ENCODE measurements at places on chromosomes 1 and 21.

DNA sequence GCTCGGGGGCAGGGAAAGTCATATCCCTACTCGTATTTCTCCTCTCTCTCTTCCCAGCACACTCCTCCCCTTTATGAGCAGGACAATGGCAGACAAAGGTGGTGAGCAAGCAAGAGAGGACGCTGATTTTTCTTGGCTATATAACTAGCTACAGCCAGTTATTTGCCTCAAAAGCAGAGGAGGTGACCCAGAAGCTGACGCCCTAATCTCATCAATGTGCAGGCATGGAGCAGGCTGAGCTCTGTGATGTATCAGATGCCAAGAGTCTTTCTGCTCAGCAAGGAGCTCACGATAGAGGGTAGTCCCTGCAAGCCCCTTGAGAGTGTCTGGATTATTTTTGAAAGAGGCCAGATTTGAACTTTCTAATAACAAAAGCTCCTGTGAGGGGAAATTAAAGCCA is 75.5 kb downstream of the ASTN1 start:
- no peak for DNase-seq

DNA sequence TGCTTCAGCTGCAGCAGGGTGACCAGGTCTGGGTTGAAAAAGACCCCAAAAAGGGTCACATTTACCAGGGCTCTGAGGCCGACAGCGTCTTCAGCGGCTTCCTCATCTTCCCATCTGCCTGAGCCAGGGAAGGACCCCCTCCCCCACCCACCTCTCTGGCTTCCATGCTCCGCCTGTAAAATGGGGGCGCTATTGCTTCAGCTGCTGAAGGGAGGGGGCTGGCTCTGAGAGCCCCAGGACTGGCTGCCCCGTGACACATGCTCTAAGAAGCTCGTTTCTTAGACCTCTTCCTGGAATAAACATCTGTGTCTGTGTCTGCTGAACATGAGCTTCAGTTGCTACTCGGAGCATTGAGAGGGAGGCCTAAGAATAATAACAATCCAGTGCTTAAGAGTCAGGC is 2.9 kb downstream of the C1QA start:
- no peak for DNase-seq

DNA sequence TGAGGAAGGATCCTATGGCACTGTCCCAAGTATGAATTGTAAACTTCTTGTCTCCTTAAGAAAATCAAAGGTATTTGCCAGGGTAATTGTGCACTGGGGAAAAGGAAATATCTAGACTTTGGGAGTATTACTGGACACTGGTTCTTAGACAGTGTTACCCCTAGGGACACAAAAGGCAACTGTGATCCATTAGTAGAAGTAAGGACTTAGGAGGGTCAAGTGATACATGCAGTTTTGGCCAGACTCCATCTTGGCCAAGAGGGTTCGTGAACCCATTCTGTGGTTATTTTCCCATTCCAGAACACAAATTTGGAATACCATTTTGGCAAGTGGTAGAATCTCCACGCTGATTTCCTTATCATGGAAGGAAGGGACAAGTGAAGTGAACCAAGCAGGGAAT is 98.1 kb downstream of the TM2D1 start:
- no peak for DNase-seq

- no peak for DNase-seq
These were observed 9.6 kb downstream of the PTGER3 start for GRCh38 chr1:71037829-71038620.

- DNase-seq = no peak
These were observed 119.4 kb upstream of the F3 start for GRCh38 chr1:94660994-94661393.

- no peak for DNase-seq
These were observed 22.1 kb upstream of the JUN start for GRCh38 chr1:58805716-58806571.

DNA sequence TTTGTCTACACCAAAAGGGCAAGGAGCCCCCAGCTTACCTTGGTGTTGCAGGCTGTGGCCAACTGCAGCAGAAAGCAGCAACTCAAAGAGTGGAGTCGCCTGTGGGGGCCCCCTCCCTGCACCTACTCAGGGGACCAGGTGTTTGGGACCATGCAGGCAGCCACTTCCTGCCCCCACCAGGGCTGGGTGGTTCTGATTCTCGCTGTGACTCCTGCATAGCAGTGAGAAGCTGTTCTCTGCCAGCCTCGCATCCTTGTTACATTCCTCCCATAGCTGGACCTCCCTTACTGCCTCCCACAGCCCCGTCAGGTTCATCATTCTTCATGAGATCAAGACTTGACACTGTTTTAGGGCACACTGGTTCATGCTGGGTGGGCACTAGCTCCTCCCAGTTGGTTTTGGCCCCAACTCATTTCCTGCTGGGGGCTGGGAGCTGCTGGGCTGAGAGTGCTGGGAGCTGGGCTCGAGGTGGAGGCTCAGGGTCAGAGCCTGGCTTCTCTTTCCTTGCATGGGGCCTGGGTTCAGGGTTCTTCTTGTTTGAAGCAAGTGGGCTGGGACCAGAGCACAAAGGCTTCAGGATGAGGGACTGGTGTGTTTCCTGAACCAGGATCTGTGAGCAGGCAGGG is 146.9 kb upstream of the C1orf174 start:
- no peak for DNase-seq

DNA sequence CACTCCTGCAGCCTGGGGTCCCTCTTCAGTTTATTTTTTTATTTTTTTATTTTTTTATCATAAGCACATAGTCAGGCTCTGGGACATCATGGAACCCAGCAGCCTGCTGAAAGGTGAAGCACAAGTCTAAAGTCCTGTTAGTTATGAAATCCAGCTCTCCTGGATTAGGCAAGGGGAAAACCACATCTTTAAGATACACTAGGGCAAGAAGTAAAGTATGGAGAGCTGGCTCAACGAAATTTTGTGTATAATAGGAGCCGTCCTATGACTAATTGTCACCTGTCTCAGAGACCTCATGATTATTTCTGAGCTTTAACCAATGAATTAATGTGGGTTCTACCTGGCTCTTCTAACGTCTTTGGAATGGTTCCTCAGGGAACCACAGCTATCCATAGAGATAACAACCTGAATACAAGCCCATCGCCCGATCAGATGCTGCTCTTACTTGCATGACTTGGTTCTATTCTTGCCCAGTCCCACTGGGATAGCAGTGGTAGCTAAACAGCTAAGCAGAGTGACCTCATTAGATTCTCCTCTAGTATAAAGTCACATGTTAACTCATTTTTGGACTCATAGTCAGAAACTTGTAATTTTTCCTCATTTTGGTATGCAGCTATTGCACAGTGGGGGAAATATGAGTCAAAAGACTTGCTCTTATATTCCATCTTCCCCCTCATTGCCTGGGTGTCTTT is 122.7 kb downstream of the LMO4 start:
- DNase-seq = no peak
